ENCODE measurements at places on chromosomes 3 and 15.

- no peak for DNase-seq
Measured at GRCh38 chr15:92569778-92570177, 85.8 kb downstream of the FAM174B start.

DNA sequence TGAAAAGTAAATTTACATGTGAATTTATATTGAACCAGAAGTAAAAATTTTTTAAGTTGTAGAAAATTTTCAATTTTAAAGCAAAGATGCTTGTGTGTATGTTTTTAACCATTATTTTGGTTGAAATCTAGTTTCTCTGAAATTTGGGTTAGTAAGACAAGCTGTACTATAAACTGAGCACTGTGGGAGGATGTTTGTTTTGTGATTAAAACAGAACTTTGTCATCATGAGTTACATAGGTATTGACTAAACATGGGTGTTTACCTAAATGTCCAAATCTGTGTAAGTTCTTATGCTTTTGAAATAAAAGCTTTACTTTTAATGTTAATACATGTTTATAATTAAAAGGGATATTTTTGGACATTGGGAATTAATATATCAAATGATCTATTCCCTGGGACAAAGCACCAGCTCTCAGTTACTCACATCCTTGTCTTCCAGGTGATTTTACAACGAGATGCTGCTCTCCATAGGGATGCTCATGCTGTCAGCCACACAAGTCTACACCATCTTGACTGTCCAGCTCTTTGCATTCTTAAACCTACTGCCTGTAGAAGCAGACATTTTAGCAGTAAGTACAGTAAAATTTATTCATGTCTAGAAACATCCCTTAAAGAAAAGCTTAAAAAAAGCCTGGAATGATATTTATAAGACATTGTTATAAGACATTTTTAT, 32.7 kb downstream of the RNF13 start:
- no peak for DNase-seq

DNA sequence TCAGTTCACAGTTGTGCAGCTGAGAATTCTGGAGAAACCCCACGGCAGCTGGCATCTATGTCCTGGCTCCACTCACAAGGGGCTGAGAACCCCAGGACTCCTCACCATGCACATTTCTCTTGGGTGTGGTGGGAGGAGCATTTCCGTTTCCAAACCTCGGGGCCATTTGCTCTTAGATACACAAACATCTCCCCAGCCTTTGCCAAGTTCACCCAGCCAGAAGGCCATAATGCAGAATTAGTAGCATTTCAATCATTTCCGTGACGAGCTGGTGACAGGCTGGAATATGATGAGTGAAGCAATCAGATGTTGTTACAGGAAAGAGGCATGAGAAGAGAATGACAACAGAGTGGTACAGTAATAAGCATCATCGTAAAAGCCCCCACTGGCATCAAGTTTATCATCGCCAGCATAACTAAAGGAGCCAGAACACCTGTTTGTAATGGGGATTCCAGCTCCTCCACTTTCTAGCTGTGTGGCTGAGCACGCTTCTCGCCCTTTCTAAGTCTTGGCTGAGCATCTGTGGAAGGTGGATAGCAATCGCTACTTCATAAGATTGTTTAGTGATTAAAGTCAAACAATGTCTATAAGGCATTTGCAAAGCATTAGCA, 82.0 kb downstream of the LIPC start:
- no peak for DNase-seq

- no peak for DNase-seq
Measured at GRCh38 chr3:61559136-61559731, 2.1 kb upstream of the PTPRG start.

DNA sequence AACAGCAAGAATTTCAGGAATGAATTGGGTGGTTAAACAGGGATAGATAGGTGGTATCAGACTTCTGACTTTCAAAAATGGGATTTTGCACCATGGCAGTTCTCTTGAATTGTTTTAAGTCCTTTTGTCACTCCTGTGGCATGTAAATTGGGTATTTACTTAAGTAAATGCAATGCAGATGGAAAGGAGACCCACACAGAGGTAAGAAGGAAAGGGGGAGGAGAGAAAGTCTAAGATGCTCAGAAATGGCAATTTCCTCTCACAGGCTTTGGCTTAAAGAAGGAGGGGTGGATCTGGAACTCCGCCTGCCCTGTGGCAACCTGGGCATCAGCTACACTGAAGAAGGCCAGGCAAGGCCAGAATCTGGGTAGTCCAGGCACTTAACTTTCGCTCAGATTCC, 197.1 kb upstream of the UBE2E1 start:
- DNase-seq = no peak

DNA sequence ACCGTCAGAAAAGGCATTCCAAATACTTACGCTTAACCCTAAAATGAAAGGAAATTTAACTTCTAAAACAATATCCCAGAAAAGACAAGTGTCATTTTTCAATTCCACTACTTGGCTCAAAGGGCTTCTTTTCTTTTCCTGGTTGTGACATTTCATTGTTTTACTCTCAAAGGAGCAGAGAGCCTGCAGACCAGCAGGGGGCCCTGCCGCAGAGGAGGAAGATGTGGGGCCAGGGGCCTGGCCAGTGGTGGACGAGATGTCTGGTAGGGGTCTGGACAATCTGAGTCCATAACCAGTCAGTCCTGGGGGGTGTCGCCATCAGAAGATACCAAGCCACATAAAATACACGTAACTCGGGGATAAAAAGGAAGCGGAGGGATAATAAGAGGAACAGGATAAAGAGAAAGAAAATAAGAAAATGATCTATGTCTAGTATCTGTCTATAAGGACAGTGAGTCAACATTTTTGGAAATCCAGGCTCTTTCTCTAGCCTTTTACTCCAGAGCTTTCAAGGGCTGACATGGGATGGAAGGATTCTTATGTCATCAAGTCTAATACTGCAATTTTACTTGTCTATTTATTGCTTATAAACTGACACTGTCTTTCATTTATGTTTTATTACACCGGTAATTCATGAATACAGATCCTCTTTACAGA, 54.2 kb upstream of the ARHGEF3 start:
- DNase-seq = no peak

GRCh38 chr3:72543246-72543645, 305.0 kb downstream of the SHQ1 start:
- DNase-seq = no peak

DNA sequence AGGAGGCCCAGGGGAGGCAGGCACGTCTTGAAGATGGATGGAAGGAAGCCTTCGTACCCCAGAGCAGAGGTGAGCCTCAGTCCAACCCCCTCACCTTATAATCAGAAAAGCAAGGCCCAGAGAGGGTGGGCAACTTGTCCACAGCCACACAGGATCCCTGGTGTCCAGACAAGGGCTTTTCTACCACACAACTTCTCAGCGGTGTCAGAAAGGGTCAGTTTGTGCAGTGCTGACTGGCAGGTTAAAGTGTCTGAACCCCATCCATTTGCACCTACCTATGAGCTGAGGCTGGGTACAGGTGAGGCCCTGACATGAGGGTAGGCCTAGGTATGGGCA, 8.6 kb downstream of the IGDCC3 start:
- DNase-seq = no peak

DNA sequence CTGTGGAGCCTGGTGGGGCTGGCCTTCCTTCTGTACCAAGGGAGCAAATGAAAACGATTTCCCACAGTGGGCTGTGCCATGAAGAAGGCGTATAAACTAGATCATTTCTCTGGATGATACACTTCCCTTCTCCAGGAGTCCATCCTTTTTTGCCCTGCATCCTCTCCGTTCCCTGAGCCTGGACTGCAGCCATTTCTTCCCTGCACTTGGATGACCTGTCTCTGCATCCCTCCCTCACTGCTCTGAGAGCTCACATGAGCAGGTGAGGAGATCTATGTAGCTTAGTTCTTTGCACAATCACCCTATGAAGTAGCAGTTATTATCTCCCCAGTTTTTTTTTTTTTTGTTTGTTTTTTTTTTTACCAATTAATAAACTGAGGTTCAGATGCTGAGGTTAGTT, 46.7 kb downstream of the IQSEC1 start:
- no peak for DNase-seq

DNA sequence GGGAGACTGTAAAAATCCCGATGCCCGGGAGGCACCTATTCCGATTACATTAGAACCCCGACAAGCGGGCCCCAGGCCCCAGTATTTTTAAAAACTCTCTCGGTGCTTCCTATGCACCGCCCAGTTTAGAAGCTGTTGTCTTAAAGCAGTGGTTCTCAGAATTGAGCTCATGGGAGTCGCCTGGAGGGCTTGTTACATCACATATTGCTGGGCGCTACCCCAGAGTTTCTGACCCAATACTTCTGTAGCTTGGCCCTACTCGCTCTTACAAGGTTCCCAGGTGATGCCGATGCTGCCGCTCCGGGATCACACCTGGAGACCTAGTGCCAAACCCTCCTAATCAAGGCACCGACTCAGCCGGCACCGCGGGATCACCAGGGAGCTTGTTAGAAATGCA, 35.2 kb downstream of the CPN2 start:
- no peak for DNase-seq

- DNase-seq = no peak
Measured at GRCh38 chr3:48478626-48479555, 25.1 kb downstream of the SHISA5 start.

- no peak for DNase-seq
Measured at GRCh38 chr15:70523616-70524015, 239.7 kb downstream of the UACA start.

DNA sequence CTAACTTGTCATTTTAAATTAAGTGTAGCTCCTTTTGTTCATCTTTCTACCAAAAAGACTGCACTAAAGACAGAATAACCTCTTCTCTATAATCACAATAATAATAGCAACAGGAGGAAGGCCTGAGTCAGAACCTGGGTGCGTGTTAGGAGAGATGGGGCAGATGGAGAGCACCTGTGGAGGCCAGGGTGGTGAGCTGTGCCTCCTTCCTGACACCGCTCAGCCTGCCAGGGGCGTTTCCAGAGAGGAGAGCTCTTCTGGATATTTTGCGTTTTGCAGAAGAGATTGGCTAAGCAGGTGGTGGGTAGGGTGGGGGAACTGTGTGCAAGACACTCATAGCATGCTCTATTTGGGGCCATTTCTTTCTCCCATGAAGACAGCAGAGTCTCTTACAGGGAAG, 83.5 kb downstream of the MEGF11 start:
- no peak for DNase-seq

DNA sequence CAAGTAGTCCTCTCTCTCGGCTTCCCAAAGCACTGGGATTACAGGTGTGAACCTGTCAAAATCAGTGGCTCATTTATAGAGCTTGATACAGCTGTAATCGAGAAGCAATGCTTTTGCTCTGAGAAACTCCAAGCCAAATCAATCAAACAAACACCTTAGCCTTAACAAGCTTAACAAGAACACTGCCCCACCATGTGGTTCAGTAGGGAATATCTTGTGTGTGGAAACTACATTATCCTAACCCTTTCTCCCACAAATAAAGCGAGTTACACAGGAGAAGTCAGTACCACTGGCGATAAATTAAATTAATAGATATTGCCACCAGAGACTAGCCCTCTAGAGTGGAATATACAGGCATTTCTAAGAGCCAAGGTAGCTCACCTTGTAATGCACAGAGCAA, 13.9 kb downstream of the CDAN1 start:
- no peak for DNase-seq

GRCh38 chr3:73341272-73341935, 279.9 kb downstream of the EBLN2 start:
- DNase-seq = no peak

- no peak for DNase-seq
Measured at GRCh38 chr3:31493149-31493548, 39.6 kb upstream of the STT3B start.

GRCh38 chr15:45481135-45481534, 41.4 kb downstream of the SLC30A4 start:
- no peak for DNase-seq

DNA sequence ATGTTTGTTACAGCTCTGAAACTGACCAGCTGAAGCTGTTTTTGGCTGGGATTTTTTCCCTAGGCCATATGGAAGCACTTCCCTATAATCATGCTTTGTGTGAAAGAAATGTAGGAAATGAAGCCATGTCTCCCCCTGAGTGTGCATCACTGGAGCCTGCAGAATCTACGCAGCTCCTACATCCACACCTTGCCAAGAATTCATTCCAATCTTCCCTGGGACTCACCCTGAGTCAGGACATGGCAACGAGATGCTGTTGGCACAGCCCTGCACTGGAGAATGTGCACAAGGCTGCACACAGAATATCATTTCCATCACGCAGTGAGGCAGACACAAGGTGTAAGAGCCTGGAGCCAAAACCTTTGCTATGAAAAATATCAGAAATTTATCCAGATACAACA, 189.5 kb downstream of the ADAMTSL3 start:
- DNase-seq = no peak

DNA sequence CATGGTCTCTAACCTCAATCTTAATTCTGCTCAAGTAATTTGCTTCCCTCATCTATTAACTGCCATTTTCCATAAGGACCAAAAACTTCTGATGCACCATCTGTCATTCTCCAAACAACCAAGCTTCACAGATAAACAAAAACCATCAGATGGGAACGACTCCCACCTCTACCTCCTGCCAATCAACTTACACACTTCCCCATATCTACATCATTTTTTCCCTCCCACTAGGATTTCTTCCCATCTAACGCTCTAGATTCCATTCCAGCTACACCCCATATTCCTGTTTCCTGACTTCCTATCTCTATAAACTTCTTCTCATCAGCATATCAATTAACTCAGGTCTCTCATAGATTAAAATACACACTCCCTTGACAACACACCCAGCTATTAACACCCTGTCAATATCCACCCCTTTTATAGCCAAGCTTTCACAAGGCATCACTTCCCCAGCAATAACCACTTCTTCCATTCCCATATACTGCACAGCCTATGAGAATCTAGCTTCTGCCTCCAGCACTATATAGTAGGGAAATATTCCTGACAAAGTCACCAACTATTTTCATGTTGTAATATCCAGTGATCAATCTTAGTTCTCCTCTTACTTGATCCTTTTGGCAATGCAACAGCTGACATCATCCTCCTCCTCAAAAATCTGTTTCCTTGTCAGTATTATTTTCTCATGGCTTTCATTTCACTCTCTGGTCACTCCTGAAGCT, 39.2 kb downstream of the SNX4 start:
- DNase-seq = no peak

- no peak for DNase-seq
Measured at GRCh38 chr15:52408823-52409222, 113.2 kb upstream of the MYO5C start.

- no peak for DNase-seq
Measured at GRCh38 chr3:171065732-171066131, 39.2 kb upstream of the SLC2A2 start.

DNA sequence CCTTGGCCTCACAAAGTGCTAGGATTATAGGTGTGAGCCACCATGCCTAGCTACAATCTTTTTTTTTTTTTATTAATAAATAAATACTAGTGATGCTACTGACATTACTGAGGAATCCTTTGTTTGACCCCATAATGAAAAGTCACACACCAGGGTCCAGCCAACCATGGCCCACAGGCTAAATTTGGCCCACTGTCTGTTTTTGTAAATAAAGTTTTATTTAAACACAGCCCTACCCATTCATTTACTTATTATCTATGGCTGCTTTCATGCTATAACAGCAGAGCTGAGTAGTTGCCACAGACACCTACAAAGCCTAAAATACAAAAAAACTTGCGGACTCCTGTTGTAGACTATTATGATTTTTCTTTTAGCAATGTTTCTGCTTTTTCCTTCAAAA, 7.4 kb downstream of the INTS14 start:
- no peak for DNase-seq

- no peak for DNase-seq
Measured at GRCh38 chr15:38508647-38509046, 54.7 kb downstream of the FAM98B start.

GRCh38 chr3:99532246-99532645, 106.1 kb upstream of the COL8A1 start:
- peak; percentile 39 for DNase-seq

- DNase-seq = no peak
Measured at GRCh38 chr3:140627756-140628155, 50.1 kb upstream of the TRIM42 start.

- DNase-seq = no peak
Measured at GRCh38 chr15:93070132-93070531, 18.9 kb downstream of the RGMA start.
